ENCODE measurements at places on chromosomes 12 and 14.

DNA sequence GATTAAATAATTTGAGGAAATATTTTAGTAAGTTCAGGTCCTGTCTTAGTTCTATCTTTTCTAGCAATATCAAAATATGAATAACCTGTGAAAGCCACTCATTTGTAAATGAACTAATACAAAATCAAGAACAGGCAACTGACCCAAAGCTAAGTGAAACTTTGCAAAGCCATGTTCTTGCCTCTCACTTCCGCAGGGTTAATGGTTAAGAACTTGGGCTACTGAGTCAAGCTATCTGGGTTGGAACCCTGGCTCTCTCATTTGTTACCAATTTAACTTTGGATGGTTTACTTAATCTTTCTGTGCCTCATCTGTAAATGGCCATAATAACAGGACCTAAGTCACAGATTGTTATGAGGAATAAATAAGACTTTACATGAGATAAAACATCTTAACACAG is 2.8 kb downstream of the KIF21A start:
- DNase-seq: no peak

GRCh38 chr14:56862836-56863235 is 52.6 kb upstream of the OTX2 start:
- DNase-seq: no peak

GRCh38 chr12:81229759-81230158 is 151.9 kb downstream of the ACSS3 start:
- peak; percentile 62 for DNase-seq

- no peak for DNase-seq
These were observed 81.5 kb downstream of the EPS8 start for GRCh38 chr12:15707516-15708199.

DNA sequence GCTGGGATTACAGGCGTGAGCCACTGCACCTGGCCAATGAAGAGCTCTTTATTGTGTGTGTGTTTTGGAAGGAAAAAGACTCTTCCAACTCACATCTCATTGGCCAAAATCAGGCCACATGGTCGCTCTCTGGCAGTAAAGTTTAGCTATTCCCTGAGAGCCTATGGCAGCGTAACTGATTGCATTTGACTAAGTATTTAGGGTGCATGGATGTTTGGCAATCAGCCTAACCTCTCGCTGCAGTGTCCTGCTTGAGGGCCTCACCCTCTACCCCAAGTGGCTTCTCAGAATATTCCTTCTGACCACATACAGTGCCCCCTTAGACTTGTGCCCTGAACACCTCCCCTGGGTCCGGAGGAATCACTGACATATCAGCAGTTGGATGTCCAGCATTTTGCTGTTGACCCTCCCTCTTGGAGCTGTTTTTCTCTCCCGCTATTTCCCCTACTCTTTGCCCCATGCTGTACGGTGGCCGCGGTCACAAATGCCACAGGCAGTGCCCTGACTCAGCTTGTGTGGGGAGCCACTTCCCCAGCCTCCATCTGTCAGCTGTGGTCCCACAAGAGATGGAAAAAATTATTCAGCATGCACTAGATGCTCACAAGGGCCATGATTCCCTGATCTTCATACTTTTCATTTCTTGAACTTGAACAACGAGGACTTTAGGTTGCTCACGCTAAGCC is 9.5 kb downstream of the PHETA1 start:
- DNase-seq: no peak

GRCh38 chr12:131940141-131940547 is 9.6 kb upstream of the EP400 start:
- no peak for DNase-seq

DNA sequence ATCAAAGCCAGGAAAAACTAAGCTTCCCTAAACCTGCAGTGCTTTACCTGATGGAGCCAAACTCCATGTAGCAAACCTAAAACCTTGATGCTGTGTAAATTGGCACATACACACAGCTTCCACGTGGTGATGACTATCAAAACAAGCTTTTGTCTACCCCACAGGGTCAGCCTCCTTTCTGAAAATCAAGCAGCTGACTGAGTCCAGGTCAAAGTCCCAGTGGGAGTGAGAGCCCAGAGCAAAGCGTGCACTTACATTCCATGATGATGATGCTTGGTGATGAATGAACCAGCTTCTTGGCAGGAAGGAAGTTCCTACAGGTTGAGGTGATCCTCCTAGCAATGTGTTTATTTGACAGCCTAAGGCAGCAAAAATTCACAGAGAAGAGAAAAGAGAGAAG is 630.0 kb upstream of the TBX3 start:
- no peak for DNase-seq

- DNase-seq: peak; percentile 82
These were observed 2.8 kb upstream of the HOXC8 start for GRCh38 chr12:54005853-54006558.

DNA sequence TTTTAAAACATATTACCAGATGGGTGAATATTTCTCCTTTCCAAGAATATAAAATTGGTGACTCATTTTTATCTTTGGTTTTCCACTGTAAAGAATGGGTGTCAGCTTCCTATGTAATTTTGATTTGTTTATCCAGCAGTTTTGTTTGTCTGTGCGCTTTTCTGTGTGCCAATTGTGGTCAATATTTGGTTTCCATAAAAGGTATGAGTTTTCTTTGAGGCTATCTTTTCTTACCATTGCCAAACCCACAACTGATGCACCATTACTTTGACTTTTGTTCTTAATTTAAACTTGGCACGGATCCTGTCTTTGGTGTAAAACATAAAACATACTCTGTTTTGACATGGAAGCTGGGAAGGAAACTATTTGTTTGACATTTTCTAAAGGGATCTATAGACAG is 78.8 kb upstream of the NAV3 start:
- DNase-seq: no peak

GRCh38 chr12:65414526-65414925 is 136.0 kb downstream of the MSRB3 start:
- DNase-seq: no peak

DNA sequence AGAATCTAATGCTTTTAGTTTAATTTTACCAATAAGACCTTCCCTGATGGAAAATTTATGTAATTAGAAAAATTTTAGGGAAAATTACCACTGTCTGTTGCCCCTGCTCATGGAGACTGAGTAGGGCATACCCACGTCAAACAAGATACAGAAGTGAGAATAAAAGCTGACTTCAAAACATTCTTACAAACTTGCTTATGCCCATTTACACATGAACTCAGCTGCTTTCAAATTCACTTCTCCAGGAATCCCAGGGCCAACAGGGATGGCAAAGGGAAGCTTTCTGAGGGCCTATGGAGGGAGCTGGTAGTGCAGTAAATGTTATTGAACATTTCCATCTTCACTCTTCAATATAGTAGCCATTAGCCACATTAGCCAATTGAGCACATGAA is 4.8 kb upstream of the NINJ2 start:
- DNase-seq: no peak

GRCh38 chr12:106845902-106846301 is 71.4 kb downstream of the RIC8B start:
- no peak for DNase-seq

DNA sequence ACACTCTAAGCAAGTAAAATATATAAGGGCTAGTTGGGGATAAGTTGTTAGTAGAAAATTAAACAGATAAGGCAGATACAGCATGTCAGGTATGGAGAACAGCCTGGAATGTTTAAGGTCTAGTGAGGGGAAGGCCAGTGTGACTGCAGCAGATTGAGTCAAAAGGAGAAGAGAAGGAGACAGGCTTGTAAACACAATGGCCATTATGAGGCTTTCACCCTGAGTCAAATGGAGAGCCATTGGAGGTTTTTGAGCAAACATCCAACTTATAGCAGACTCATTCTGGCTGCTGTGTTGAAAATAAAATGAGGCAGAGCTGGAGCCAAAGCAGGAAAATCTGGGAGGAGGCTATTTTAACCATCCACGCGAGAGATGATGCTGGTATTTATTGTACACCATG is 142.0 kb downstream of the DUSP6 start:
- DNase-seq: no peak

DNA sequence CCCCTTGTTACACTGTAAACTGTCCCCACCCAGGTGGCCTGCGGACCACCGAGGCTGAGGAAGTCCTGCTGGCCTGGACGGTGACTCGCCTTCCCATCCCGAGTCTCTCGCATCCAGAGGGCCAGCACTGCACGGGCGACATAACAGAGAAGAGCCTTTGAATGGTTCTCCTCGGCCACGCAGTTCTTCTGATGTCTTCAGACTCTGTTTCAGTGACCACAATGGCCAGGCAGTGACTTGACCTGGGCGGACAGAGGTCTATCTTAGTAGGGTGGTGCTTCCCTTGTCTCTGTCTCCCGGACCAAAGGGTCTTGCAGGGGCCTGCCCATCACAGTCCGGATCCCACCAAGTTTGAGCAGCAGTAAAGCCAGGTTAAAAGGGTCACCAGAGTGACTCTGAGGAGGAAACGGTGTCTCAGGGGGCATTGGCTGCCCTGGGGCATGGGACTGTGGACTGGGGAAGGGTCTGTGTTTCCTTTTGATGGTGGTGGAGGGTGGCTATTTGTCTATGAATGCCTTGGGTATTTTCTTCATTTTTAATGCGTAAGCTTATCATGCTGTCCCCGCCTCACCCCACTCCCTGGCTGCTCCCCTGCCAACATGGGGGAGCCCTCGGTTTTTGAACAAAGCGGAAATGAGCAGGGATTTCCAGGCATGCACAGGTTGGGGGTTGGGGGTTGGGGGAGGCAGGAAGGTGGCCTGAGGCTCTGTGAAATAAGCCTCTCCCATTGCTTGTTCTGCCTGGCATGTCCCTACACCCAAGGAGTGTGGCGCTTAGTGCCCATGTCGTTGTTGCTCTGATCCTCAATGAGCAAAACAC is 10.3 kb downstream of the KRT85 start:
- DNase-seq: no peak

- no peak for DNase-seq
These were observed 96.7 kb downstream of the CCER1 start for GRCh38 chr12:90858252-90858651.

DNA sequence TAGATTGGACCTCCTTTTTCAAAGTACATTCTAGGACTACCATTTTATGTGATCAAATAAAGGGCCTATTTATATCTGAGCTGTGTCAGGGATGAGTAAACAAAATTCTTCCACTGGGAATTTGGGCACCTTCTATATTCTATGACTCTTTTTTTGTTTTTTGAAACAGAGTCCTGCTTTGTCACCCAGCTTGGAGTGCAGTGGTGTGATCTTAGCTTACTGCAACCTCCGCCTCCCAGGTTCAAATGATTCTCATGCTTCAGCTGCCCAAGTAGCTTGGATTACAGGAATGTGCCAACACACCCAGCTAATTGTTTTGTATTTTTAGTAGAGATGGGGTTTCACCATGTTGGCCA is 64.8 kb downstream of the DRAM1 start:
- no peak for DNase-seq

DNA sequence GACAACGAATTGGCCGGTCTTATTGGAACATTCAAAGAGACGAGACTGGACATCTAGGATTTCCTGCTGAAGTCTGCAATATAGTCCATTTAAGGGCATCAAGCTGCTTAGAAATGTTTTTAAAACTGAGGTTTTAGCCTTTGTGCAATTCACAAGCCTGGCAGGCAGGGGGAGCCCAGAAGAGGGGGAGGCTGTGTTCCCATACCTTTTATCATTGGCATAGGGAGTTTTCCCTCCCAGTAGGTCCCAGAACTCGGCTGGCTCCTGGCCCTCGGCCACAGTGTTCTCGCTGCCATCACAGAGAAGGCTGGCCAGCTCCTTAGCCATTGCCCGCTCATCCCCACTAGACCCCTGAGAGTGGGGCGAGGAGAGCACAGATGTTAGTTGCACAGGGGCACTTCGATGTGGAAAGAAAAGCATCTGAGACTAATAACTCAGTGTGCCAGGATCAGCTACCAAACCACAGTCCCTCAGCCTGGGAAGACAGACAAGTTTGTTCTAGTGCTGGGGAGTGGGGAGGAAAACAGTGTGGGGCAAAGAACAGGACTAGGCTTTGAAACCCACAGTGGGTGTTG is 15.1 kb downstream of the AVIL start:
- peak; percentile 58 for DNase-seq

- DNase-seq: no peak
These were observed 152.4 kb upstream of the RTL1 start for GRCh38 chr14:101055776-101056374.

- DNase-seq: no peak
These were observed 19.8 kb upstream of the CATSPERB start for GRCh38 chr14:91751719-91752118.

DNA sequence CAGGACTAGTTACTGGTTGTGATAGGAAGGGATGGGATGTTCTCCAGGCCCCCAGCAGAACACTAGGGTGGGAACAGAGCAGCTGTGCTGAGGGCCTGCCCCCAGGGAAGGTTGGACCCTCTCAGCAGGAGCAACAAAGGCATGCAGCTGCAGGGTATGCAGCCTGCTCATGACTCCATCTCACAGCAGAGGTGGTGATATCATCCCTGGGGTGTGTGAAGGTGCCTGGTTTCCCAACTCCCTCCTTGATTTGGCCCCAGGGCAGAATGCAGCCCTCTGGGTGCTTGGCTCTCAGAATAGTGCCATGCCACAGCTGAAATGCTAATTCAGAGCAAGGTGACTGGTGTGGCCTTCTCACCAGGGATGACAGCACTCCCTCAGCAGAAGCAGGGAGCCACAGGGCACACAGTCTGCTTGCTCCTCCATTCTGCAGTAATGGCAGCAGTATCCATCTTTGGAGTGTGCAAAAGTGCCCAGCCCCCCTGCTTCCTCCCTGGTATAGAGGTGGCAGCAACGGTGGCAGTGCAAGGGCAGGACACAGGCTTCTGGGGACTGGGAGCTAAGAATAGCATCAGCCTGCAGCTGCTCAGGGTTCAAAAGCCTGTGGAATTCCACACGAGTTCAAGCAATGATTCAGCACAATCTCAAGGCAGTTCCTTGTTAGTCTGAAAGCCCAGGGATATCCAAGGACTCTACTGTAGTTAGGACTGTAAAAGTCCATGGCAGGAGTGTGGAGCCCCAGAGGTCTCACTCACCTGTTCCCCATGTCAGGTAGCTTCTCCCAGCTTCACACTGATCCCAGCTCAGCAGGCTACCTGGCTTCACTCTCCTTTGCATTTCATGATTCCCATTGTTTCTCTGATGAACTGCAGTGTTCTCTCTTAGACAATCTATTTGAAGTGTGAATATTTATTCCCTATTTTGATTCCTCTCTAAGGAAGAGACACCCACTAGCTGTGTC is 298.1 kb upstream of the FOXG1 start:
- DNase-seq: no peak

GRCh38 chr12:39393179-39393578 is 49.7 kb downstream of the KIF21A start:
- no peak for DNase-seq

GRCh38 chr12:29160230-29160629 is 11.2 kb downstream of the FAR2 start:
- DNase-seq: no peak

DNA sequence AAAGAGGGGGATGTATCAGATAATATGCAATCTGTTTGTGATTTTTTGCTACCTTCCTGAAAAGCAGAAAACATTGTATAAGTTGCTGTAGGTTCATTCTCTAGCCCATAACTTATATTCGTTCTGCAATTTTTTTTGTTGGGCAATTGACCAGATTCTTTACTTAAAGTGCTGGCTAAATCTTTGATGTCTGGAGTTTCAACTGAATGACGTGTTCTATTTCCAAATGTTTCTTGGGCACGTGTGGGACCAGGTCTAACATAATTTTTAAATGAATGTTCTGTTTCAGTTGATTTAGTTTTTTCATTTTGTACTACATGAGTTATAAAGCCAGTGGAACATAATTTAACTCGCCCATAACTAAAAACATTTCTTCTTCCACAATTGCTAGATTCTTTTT is 3.8 kb downstream of the MLH3 start:
- DNase-seq: no peak
